ENCODE measurements at places on chromosomes 12 and 14.

DNA sequence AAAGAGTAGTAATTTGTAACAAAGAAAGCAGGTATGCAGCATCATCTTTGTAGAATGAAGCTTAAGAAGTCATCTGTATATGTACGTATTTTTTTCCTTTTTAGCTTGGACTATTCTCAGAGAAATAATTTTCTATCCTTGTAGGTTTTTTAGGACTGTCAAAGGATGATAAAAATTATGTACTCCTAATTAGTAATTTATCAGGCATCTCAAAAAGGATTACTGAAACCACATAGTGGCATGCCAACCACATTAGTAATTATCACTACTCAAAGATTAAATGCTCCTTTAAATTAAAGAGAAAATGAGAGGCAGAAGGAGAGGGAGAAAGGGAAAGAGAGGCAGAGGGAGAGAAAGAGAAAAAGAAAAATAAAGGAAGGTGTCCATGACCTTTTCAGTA is 17.3 kb downstream of the TTC8 start:
- no peak for DNase-seq

GRCh38 chr14:61177279-61178225 is 103.6 kb downstream of the TMEM30B start:
- no peak for DNase-seq

- DNase-seq, result no peak
Observed at GRCh38 chr12:41910578-41911320, 233.9 kb downstream of the GXYLT1 start.

GRCh38 chr12:116537101-116537904 is 21.9 kb upstream of the MAP1LC3B2 start:
- DNase-seq, result no peak

DNA sequence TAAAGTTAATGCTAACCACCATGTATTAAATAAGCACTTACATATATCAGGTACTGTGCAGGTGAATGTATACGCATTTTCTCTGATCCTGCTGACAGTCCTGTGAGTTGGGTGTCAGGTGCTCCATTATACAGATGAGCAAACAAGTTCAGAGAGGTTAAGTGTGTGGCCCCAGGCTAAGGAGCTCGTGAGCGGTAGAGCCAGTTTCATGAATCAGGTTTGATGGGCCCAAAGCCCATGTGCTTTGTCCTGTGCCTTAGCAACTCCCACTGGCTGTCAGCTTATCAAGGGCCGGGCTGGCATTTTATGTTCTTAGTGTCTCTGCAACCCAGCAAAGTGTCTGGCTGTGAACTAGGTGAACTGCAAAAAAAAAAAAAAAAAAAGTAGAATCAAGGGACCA is 701.2 kb upstream of the TBX3 start:
- DNase-seq, result no peak

DNA sequence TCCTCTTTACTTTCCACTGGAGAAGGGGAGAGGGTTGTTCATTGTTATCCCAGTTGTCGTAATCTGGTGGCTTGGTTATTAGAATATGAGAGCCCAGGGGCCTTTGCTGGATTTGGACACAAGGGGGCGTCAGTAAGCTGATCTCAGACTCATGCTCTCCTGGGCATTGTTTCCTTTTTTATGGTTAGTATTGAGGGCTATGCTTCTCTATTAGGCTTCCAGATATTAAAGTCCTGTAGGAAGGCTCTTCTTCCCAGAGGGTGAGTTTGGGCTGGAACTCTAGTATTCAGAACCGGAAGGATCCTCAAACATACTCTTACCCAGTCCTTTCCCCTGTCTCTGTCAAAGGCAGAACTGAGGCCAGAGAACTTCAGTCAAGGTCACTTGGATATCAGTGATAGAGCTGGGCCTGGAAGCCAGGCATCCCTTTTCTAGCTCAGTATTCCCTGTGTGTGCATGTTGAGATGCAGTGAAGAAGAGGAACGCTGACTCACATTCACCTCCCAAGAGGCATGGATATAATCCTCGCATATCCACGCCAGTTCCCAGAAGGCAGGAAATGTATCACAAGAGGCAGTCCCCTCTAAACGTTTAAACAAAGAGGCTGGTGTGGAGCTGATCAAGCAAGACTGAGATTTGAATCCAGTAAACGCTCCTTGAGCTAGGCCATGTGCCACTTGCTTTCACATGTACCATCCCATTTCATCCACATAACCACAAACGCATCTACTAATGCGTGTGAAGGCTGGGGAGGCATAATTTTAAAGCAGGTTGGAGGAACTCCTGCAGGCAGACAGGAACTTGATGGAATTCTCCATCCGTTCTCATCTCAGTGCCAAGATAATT is 41.6 kb downstream of the UBE3B start:
- peak; percentile 10 for DNase-seq

GRCh38 chr12:126493366-126494108 is 1428.3 kb downstream of the AACS start:
- DNase-seq, result no peak

GRCh38 chr14:91145391-91146160 is 31.7 kb downstream of the DGLUCY start:
- DNase-seq, result no peak

GRCh38 chr12:89950421-89950820 is 241.8 kb upstream of the ATP2B1 start:
- no peak for DNase-seq

DNA sequence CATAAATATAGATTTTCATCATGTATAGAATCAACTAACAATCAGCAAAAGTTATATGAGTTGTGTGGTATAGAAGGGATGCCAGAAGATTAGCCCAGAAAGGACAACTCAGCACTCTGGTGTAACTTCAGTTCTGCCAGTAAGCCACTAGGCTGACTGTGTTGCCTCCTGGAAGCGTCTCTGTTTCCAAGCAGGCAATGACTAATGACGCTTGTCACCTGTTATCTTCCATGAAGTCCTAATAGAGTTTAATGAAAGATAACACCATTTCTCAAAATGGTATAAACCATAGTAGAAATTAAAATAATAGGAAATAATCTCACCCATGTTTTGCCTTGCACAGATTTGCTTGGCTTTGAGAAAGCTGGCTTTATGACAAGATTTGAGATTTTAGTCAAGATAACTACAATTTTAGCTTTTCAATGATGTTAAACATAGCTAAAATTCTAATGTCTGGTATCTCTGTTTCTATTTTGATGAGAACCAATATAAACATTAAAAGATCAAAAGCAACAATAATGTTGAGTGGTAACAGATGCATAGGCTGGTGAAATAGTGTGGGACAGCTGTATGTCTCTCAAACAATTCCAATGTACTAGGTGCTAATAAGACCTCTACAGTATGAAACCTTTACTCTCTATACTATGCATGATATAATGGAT is 9.0 kb upstream of the RNU6-7 start:
- DNase-seq, result no peak

- no peak for DNase-seq
Observed at GRCh38 chr14:42642787-42643186, 1036.1 kb downstream of the LRFN5 start.

GRCh38 chr12:98418357-98419075 is 96.9 kb upstream of the TMPO start:
- DNase-seq, result no peak

DNA sequence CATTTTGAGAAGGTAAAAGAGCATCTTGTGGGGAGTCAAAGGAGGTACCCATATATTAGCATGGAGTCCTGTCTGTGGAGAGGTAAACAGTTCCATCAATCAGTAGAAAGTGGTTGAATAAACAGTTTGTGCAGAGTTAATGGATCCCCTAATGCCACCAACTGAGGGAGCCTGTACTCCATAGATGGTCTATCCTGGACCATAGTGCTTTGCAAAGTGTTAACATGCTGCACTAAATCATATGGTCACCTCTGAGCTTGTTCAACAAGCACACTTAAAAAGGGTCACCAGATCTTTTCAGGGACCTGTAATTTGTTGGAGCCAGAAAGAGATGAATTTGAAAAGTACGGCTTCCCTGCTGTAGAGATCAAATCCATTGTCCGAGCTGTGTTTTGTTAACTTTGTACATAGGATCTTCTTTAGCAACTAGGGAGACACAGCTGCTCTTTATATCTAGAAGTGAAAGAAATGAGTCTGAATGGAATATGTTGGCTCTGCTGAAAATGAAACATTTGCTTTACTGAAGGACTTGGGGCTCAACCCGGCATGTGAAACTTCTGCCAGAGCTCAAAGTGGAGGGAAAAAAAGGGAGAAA is 366.4 kb downstream of the ETNK1 start:
- DNase-seq, result no peak

GRCh38 chr12:19185262-19185929 is 55.9 kb downstream of the PLEKHA5 start:
- DNase-seq, result no peak

- no peak for DNase-seq
Observed at GRCh38 chr14:74065746-74066575, 18.3 kb downstream of the ALDH6A1 start.

DNA sequence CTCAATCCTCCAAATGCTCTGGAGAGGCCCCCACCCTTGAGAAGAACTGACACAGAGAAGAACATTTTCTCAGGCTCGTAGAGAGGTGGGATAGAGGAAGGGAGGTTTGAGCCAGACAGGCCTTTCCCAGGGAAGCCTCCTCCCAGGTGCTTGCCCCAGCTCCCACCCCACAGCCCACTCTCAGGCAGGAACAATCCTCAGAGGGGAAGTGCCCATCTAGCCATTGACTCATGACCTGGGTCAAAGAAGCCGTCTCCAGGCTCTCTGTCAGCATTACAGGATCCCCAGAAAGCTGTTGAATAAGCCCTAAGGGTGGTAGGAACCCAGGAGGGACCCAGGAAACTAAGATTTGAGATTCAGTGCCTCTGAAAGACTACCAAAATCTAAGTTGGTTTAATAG is 3.8 kb downstream of the AQP6 start:
- DNase-seq, result no peak

GRCh38 chr12:121610239-121611149 is 15.8 kb upstream of the ORAI1 start:
- no peak for DNase-seq

DNA sequence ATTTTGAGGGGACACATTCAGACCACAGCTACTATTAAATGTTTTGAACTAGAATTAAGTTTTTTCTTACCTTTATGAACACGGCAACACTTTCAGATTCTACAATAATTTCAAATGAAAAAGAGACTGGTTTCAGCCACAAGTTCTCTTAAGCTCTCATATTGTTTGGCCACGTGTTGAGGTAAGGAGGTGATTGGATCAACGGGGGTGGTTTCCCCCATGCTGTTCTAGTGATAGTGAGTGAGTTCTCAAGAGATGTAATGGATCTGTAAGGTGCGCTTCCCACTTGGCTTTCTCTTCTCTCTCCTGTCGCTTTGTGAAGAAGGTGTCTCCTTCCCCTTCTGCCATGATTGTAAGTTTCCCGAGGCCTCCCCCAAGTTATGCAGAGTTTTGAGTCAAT is 48.9 kb upstream of the DYRK2 start:
- no peak for DNase-seq

DNA sequence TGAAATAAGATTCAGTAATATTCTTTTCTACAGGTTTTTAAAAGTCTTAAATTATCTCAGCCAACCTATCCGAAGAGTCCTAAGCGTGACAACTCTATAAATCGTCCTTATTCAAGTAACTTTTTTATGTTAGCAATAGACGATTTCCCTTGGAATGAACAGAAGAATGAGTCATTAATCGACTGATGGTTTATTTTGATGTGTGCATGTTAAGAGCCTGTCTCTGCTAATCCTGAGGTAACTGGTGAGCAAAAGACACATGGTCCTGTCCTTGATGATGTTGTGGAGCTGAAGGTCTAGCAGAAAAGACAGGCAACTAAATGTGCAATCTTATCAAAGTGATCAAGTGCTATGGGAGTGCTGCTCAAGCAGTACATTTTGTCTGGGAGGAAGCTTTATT is 80.4 kb downstream of the DAAM1 start:
- no peak for DNase-seq

GRCh38 chr12:108613548-108613947 is 15.7 kb upstream of the TMEM119 start:
- DNase-seq, result no peak

- DNase-seq, result no peak
Observed at GRCh38 chr14:61074852-61075251, 93.8 kb downstream of the SLC38A6 start.

DNA sequence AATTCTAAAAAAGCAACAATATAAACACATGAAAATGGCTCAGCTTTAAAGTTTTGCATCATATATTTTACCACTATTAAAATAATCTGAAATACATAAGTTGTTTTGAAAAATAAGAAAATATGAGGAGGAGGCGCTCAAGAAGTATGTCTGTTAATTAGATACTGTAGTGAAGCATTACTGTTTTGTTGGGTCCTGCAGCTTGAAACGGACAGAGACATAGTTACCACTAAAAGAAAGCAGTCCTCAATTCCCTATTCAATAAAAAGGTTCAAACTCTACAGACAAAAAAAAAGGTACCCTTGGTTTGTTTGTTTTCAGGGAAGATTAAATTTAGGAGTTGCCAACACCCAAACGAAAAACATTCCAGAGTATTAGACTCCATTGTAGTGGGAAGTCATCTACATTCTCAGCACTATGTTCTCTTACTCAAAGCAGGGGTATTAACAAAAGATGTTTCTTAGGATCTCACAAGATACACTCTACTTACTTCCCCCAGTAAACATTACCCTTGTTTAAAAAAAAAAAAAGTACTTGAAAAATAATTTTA is 3.0 kb downstream of the PAWR start:
- no peak for DNase-seq

DNA sequence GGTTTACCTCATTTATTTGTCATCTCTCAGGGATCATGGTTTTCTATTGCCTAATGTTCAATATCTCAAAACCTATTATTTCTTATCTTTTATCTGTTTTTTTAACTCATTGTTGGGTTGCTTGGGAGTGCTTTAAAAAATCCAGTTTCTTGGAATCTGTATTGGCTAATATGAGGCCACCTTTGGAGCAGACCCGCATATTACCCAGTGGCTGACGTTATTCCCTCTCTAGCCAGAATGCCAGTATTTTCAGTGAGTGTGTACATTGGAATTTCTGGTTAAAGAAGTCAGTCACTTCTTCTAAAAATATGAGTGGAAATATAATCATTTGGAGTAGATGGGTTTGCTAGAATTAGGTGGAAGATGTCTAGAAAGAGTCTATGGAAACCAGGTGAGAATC is 38.3 kb downstream of the PRMT8 start:
- no peak for DNase-seq

DNA sequence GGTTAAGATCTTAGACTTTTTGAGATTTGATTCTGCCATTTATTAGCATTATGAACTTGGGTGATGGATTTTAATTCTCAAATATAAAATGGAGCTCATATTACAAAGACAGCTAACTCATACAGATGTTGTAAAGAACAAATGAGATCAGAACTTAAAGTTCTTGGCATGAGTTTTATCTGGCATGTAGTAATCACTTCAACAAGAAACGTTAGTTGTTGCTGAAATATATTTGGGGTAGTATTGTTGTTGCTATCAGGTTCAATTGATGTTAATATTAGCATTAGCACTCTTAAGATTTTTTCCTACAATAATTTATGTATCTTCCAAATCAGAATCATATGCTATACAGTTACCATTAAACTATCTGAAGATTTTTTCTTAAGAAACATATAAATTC is 71.0 kb downstream of the SLC6A15 start:
- DNase-seq, result no peak

DNA sequence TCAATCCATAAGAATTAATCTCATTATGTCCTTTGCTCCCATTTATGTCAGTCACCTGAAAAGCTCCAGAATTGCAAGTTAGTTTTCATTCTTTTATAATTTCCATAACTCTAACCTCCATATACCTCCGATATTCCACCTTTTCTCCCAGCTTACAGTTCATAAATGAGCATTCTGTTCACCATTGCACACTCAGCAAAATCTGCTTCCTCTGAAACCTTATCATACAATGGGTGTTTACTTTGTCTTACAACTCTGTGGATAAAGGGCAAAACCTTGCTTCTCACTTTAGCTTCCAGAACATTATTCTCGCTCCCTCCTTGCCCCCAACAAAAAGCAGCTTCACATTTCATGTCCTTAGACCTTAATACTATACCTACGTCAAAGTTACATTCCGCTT is 19.3 kb upstream of the SLCO1B1 start:
- DNase-seq, result no peak
